ENCODE measurements at places on chromosomes 12 and 14. TPM values are rescaled to one million over a fixed set of nuclear protein-coding genes. Genes with fewer than 3 reads are reported as not detected.

DNA sequence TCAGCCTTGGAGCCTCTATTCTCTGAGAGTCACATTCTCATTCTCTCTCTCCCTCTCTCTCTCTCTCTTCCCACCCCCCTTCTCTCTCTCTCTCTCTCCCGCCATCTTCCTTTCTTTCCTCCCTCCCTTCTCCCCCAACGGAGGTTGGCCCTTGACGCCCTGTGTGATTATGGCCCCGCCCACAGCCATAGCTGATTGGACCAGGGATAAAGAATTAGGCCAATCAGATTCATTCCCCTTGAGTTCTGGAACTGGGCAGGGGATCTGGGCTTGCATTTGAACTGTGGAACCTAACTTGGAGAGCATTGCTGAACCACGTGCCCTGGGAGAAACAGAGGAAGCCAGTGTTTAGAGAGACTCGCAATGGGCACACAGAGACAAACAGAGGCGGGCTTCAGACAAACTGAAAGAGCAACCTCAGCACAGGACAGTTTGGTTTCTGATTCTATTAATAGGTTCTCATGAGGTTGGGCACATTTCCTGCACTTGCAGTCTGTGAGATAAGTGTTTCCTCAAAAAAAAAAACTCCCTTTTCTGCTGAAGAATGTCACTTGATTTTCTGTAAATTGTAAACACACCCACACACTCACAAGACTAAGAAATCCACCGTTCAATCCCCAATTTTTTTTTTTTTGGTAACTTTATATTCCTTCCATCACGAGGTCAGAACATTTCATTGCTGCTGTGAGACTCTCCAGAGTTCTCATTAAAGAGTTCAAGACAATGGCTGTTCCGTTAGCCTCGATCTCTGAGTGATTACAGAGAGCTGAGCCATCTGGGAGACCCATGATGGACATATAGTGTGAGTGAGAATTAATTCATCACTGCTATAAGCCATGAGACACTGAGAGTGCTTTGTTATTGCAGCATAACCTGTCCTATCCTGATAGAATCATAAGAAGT is 3.5 kb upstream of the P2RX7 start:
- H3K4me1 ChIP-seq = peaks cover 22% of the 10 kb centered on the region
- peak overlapping the region; percentile 52 for H3K27ac ChIP-seq

Gene C12orf54
- total RNA-seq = not detected

- H3K4me1 ChIP-seq = peaks cover 7% of the 10 kb centered on the region
- DNase-seq = no peak
- H3K27me3 ChIP-seq = no peaks in the 10 kb centered on the region
- H3K36me3 ChIP-seq = no peaks in the 10 kb centered on the region
Observed at GRCh38 chr12:2588345-2588744, 206.4 kb upstream of the FKBP4 start.

- H3K36me3 ChIP-seq = no peaks in the 10 kb centered on the region
- no peak overlapping the region for H3K4me3 ChIP-seq
- H3K27me3 ChIP-seq = no peaks in the 10 kb centered on the region
- peak overlapping the region; percentile 53 for H3K27ac ChIP-seq
- DNase-seq = peak; percentile 57
Observed at GRCh38 chr12:108568338-108569154, 6.2 kb downstream of the ISCU start.

- H3K27me3 ChIP-seq = no peaks in the 10 kb centered on the region
- H3K27ac ChIP-seq = no peak overlapping the region
Observed at GRCh38 chr14:77897374-77897773, 97.5 kb downstream of the ADCK1 start.

Gene LALBA
- total RNA-seq = not detected

DNA sequence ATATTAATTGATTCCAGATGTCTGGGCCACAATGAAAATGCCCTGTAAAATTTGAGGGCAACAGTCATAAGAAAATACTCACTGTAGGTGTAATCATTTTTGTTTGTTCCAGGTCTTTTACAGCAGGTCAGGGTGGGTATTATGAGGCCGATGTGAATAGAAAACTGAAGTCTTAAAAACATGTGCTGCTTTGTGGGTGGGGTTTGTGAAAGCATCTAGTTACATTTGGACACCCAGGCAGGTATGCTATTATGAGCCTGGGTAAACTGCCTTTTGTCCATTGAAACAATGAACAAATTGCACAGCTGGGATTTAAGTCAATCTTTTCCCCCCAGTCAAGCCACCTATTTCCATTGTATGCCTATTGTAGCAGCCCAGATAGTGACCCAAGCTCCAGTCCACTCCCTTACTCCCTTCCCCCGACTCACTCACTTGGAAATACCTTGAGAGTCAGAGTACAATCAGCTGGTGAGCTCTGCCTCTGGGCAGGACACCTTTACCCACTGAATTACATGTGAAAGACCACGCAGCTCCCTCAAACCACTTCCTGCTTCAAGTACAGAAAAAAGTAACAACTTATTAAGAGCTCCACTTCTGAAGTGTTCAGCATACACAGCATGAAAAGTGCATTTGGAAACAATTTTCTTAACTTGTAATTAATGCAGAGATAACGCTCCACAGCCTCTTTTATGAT is 1.8 kb downstream of the IGF1 start:
- H3K36me3 ChIP-seq = no peaks in the 10 kb centered on the region
- H3K27ac ChIP-seq = peak overlapping the region; percentile 47
- no peaks in the 10 kb centered on the region for H3K27me3 ChIP-seq
- no peak overlapping the region for H3K4me3 ChIP-seq
- H3K4me1 ChIP-seq = no peaks in the 10 kb centered on the region

DNA sequence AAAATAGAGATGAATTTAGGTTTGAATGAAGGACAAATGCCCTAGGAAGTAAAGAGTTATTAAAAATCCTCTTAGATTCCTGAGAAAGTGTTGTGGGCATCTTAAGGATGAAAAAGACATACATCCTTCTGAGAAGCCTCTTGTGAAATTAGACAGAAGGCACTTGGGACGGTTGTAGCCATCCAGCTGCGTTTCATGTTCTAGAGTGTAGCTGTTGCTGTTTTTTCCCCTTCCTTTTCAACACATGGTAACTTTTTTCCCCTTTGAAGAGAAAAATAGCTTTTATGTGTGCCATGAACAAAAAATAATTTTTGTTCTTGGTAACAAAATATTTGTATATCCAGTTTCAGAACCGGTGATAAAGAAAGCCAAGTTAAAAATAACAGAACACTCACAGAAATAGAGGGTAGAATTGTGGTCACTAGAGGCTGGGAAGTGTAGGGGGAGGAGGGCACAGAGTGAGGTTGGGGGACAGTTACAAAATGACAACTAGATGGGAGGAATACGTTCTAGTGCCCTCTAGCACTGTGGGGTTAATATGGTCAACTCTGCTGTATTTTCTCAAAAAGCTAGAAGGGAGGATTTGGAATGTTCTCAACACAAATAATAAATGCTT is 58.4 kb downstream of the PTHLH start:
- no peaks in the 10 kb centered on the region for H3K4me1 ChIP-seq
- H3K27ac ChIP-seq = no peak overlapping the region
- no peaks in the 10 kb centered on the region for H3K27me3 ChIP-seq
- H3K4me3 ChIP-seq = no peak overlapping the region

Gene ESRRB
- total RNA-seq = not detected

Gene ALG10B
- total RNA-seq = 2.6 TPM

- H3K27ac ChIP-seq = peak overlapping the region; percentile 86
- H3K4me1 ChIP-seq = peaks cover 36% of the 10 kb centered on the region
- peak; percentile 43 for DNase-seq
- peak overlapping the region; percentile 68 for H3K4me3 ChIP-seq
- no peaks in the 10 kb centered on the region for H3K36me3 ChIP-seq
Observed at GRCh38 chr12:88579161-88579517, 1.1 kb downstream of the KITLG start.

Gene ERP27
- 0.64 TPM for total RNA-seq

Gene RTN1
- total RNA-seq = 4.9 TPM

Gene METTL17
- total RNA-seq = 74.8 TPM

DNA sequence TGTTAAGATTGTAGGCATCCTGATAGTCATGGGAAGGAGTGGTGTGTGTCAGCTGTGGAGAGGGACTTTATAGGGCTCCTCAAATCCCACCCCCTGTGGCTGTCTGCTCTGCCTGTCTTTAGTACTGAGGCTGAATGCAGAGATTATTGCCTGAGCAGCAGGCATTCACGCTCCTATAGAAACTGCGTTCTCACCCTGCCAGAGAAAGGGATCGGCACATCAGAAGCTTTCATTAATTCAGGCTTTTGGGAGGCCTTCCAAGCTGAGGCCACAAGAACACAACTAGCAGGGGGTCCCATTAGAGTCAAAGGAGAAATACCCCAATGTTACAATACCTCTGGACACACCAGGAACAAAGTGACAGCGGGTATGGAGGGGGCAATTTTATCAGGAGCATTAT is 12.6 kb downstream of the KCNK10 start:
- H3K27me3 ChIP-seq = no peaks in the 10 kb centered on the region
- H3K4me1 ChIP-seq = no peaks in the 10 kb centered on the region
- no peaks in the 10 kb centered on the region for H3K36me3 ChIP-seq
- no peak overlapping the region for H3K27ac ChIP-seq

- no peak overlapping the region for H3K4me3 ChIP-seq
- no peak for DNase-seq
- H3K27me3 ChIP-seq = no peaks in the 10 kb centered on the region
- peaks cover 34% of the 10 kb centered on the region for H3K4me1 ChIP-seq
- H3K27ac ChIP-seq = peak overlapping the region; percentile 58
Observed at GRCh38 chr12:15535352-15535781, 213.1 kb downstream of the PTPRO start.

DNA sequence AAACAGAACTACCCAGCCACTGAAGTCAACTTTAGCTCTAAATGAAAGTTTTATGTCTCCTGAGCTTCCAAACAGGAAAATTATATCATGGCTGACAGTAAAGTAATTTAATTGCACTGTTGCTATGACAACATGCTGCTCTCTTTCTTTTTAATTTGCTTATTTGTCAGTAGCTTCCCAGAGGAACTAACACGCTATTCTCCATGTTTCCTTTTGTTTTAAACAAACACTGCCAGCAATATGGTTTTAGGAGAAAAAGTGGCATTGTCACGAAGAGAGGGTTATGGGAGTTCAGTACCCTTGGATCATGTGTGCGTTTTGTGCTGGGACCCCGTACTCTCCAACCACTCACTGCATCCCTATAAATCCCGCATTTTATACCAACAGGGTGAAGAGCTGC is 1.9 kb downstream of the FOXN3 start:
- H3K27me3 ChIP-seq = no peaks in the 10 kb centered on the region
- H3K36me3 ChIP-seq = peaks cover 9% of the 10 kb centered on the region
- H3K4me1 ChIP-seq = peaks cover 16% of the 10 kb centered on the region
- no peak for DNase-seq

DNA sequence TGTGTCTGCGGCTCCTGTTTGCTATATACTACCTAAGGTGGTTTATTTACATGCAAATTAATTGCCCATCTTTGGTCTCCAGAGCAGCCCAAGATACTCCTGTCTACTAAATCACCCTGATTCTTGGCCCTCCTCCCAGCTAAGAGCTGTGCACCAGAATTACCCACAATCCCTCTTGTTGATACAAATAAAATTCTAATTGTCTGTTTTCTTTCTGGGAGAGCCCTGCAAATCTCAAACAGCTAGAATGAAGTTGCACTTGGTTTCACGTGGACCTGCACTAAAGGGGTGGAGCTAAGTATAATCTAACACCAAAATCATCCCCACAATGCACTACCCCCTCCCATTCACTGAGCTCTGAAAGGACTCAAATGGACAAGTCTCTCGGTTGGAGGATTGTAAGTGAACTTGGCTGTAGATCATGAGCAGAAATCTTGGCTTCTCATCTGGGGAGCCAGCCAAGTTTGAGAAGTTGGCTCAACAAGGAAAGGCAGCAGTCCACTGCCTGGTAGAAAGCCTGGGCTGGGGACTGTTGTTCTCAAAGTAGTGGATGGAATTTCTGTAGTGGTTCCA is 6.6 kb downstream of the MAX start:
- H3K36me3 ChIP-seq = no peaks in the 10 kb centered on the region
- peak overlapping the region; percentile 71 for H3K27ac ChIP-seq
- no peak overlapping the region for H3K4me3 ChIP-seq
- DNase-seq = peak; percentile 56

DNA sequence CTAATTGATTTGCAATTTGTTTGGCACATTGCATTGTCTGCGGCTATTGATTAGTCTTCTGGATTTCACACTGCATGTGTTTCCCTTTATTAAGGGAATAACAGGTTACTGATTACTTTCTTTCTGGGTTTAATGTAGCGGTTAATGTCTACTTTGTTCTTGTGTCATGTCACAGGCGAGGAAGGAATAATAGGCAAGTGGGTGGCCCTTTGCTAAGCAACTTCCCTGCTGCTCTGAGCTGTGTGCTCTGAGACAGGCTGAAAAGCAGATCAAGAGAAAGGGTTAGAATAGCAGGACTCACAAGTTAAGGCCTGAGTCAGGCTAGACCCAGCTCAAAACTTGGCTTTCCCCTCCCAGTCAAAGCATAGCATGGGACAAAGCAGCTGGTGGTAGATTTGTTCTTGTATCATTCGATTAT is 77.2 kb downstream of the NKX2-1 start:
- H3K4me3 ChIP-seq = no peak overlapping the region
- H3K36me3 ChIP-seq = no peaks in the 10 kb centered on the region
- DNase-seq = no peak
- no peaks in the 10 kb centered on the region for H3K27me3 ChIP-seq
- H3K27ac ChIP-seq = no peak overlapping the region

DNA sequence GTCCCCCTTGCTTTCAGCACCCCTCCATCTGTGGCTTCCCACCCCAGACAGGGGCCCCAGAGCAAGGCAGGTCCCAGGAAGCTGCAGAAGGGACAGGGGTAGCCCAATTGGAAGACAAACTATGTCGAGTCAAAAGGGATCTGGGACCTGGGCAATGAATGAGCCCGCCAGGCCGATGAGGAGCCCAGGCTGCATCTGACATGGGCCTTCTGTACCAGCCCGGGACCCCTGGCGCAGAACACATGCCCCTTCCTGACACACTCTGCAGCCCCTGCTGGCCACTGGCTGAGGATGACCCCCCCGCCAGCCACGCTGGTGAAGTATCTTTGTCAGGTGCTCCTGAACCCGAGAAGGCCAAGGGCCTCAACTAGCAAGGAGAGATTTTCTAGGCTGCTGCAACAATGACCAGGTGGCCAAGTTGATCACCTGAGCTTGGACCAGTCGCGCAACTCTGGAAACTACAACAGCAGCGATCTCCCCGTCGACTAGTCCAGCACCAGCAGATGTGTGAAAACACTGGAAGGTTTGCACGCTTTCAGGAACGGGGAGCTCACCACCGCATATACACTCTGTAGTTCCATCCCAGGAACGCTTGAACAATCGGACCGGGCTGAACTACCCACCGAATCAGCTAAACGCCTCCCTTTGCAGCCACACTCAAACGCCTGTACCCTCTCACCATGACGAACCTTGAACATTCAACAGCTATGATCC is 119.0 kb downstream of the NCOR2 start:
- H3K27me3 ChIP-seq = no peaks in the 10 kb centered on the region
- no peak for DNase-seq
- H3K4me1 ChIP-seq = peaks cover 9% of the 10 kb centered on the region
- no peak overlapping the region for H3K27ac ChIP-seq
- no peaks in the 10 kb centered on the region for H3K36me3 ChIP-seq
- no peak overlapping the region for H3K4me3 ChIP-seq
